Activated CD4-positive, alpha-beta memory T cell treated with anti-CD3 and anti-CD28 coated beads for 36 hours (primary cell): ENCODE measurements at places on chromosomes 7 and 10. TPM values are rescaled to one million over a fixed set of nuclear protein-coding genes. Genes with fewer than 3 reads are reported as not detected.
A peak's percentile ranks its signal among the peaks of the same experiment; 100 is the strongest.

CFTR gene
- not detected for total RNA-seq

GRCh38 chr10:121252756-121253155, 345.5 kb downstream of the FGFR2 start:
- no peak for DNase-seq

GRCh38 chr7:73706126-73707044, 13.1 kb downstream of the STX1A start:
- peak; percentile 66 for DNase-seq

- DNase-seq: no peak
These were observed 63.6 kb upstream of the FZD8 start for GRCh38 chr10:35705671-35706070.

- no peak for DNase-seq
These were observed 213.9 kb downstream of the NSUN6 start for GRCh38 chr10:18437486-18437885.

JAZF1 gene
- total RNA-seq: 3.8 TPM

CNPY1 gene
- not detected for total RNA-seq

MMD2 gene
- total RNA-seq: not detected

DNA sequence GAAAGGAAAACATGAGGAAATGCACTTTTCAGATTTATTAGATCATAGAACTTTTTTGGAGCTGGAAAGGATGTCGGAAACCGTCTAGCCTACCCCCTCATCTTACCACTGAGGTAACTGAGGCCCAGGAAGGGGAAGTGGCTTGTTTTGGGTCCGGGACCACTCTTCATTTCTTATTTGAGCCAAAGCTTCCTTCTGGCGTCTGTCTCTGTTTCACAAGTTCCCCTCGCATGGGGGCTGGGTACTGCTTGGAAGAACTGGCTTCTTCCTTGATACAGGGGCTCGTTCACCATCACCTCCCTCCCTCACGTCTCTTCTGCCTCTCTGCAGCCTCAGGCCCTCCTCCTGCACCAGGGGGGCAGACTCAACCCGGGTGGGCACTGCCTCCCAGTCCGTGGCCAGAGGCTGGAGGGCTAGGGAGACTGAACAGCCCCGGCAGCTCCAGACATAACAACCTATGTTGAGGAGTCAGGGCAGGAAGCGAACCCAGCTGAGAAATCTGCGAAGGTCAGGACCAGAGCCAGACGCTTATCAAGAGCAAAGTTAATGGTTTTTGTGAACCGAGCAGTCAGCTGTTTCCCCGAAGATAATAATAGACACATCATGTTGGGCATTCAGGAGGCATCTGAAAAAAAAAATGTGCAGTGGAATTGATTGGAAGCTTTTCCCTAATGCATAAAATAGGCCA, 12.9 kb downstream of the HTRA1 start:
- no peak for DNase-seq

GRCh38 chr10:76882245-76882644, 755.4 kb downstream of the KCNMA1 start:
- DNase-seq: no peak

OR13A1 gene
- not detected for total RNA-seq

DNA sequence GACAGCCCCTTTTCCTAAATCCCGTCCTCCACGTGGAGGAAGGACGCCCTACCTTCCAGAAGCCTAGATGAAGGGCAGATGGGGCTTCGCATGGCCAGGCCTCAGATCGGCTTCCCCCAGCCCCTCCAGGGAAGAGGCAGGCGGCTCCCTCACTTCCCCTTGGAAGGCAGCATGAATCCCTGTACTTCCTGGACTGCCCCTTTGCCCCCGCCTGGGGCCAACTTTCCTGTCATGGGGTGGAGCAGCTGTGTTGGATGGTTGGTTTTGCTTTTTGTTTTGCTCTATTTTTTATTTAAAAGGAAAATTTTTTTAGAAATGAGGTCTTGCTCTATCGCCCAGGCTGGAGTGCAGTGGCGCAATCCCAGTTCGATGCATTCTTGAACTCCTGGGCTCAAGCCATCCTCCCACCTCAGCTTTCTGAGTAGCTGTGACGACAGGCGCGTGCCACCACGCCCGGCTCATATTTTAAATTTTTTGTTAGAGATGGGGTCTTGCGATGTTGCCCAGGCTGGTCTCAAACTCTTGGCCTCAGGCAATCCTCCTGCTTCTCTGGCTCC, 27.2 kb downstream of the GTF2IRD1 start:
- no peak for DNase-seq

- DNase-seq: no peak
These were observed 186.3 kb downstream of the PRPF18 start for GRCh38 chr10:13773043-13773442.

GRCh38 chr10:93290661-93291354, 191.3 kb downstream of the MYOF start:
- no peak for DNase-seq

DNA sequence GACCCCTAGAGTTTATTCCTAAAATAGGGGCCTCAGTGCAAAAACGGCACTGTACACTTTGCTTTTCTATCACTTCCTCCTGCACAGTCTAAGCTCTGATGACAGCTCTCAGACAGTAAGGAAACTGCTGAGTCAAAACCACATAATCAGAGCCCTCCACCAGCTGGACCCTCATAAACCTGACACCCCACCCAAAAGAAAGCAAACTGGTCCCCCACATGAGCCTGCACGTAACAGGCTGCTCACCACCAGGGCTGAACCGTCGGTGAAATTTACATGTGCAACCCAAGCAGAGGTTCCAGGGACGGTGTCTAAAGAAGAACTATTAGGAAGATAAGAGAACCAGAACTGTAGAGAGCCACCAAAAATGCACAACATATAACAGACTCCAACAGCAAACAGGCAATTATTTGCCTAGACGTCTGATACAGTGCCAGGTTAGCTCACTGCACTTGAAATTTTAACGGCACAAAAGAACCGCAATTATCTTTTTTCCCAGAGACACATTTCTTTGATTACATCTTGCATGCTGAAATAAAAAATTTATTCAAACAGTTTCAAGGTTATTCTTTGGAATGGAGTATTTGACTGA, 19.6 kb downstream of the SGMS1 start:
- no peak for DNase-seq

- no peak for DNase-seq
These were observed 563.2 kb downstream of the CCSER2 start for GRCh38 chr10:84891631-84892030.

DNA sequence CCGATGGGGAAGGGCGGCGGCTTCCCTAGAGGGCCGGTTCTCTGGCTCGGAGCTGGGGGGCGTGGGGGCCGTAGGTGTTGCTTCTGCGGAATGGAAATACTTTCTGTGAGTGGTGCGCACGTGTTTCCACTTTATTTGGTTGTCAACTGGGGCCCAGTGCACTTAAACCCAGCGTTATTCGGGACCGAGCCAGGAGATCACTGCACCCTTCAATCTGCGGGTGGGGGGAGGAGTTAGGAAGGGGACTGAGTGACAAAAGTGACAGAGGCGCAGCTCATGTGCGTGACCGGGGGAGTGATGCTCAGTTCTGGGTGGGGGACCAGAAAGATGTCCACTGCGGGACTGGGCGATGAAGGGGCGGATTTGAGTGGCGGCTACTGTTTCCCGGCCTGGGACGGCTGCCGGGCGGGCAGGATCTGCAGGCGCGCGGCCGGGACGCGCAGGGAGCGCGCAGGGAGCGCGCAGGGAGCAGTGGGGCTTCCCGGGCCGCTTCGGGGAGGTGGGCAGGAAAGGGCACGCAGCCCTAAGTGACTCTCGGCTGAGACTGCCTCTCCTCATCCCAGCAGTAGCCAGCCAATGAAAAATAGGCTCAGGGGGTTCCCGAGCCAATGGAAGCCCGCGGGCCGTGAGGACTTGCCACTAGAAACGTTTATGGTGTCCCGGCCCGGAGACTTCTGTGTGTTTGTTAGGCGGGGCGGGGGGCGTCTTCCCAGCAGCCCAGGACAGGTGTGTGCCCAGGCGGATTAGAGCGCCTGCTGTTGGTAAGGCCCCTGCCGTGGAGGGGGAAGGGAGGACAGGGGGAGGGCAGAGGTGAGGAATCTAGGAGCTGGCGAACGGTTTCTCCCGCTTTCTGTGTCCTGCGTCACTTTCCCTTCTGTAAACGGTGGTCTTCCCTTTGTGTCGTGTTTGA, 54.3 kb upstream of the KDM7A start:
- peak; percentile 78 for DNase-seq

NUDT13 gene
- 1.4 TPM for total RNA-seq

DNA sequence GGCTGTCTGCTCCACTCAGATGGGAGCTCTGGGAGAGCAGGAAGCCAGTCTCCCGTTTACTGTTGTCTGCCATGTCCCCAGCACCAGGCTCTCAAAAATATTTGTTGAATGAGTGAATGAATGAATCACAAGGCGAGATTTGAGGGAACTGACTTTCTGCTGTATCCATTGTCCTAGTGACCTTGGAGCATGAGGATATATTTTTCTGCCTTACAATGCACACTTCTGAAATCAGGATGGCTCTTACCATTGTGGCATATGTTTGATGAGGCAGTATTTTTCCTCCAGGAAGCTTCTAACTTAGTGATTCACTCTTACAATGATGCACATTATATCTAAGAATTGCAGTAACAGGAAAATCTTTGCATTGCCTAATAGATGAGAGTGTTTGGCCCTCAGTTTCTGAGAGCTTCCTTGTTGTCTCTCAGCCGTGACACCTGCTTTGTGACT, 136.4 kb downstream of the RPS24 start:
- DNase-seq: no peak

GRCh38 chr7:86814661-86815379, 171.1 kb downstream of the GRM3 start:
- DNase-seq: no peak

DNA sequence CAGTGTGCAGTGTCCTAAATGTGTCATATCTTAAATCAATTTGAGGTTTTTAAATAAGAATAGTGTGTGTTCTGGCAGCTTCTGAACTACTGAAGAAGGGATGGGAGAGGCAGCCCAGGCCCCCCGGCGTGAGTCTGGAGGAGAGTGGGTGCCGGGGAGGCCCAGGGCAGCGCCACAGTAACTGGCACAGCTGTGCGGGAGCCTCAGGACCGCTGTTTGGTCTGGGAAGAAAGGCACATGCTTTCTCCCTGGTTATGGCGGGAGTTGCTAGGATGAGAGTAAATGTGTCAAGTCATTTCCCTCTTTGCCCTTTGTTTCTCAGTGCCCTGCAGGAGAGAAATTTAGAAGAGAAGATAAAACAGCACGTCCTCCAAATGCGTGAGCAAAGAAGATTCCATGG, 31.9 kb upstream of the PWWP2B start:
- no peak for DNase-seq

DNA sequence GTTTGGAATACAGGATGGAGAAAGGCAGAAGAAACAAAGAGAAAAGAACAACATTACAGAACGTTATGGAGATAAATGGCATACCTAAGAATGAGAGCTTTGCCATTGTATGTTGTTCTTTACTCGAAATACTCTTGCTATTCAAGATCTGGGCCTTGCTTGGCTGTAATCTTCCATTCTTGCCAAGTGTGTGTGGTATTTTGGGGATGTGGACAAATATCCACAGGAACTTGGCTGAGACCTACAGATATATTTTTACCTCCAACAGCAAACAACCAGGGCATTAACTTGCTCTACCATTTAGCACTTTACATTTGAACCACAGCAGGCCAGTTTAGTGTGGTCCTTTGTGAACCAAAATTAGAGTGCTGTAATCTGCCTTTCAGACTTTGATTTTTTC, 76.3 kb downstream of the DKK1 start:
- no peak for DNase-seq

TRPV5 gene
- not detected for total RNA-seq

DNA sequence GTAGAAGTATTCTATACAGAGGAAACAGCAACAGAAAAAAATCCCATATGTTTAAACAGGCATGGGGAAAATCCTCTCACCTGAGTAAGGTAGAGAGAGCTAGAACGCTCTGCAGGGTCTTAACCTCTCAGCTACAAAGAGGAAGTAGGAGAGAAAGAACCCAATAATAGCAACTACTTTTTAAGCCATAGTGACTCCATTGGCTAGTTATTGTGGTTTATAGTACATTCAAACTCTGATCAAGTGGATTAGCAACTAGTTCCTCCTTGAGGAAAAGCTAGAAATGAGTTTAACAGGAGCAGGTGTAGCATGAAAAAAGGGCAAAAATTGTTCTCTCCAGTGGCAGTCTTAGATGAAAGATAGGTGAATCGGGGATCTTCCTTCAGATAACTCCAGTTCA, 89.7 kb downstream of the HGF start:
- DNase-seq: no peak

DNA sequence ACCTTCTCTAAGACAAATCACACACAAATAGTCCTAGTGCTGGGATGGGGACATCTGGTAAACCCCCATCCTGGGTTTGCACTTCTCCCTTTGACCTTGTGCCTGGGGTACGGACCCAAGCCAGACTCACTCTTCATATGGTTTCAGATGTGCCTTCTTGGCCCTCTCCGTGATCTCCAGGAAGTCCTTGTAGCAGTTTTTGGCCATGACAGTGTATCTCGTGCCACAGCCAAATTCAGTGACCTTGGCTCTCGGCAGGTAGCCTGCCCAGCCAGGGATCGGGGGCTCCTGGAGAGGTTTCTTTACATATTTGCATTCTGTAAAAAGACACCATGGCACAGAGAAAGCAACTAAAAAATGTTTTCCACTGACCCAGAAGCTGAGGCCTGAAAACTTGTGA, 43.9 kb downstream of the PNLIPRP2 start:
- DNase-seq: no peak

NEURL1 gene
- 2.4 TPM for total RNA-seq

OGDHL gene
- total RNA-seq: 0.40 TPM

- DNase-seq: no peak
These were observed 32.2 kb upstream of the CUBN start for GRCh38 chr10:17161775-17162174.

- DNase-seq: no peak
These were observed 321.8 kb upstream of the NFE2L3 start for GRCh38 chr7:25830215-25830614.

DNA sequence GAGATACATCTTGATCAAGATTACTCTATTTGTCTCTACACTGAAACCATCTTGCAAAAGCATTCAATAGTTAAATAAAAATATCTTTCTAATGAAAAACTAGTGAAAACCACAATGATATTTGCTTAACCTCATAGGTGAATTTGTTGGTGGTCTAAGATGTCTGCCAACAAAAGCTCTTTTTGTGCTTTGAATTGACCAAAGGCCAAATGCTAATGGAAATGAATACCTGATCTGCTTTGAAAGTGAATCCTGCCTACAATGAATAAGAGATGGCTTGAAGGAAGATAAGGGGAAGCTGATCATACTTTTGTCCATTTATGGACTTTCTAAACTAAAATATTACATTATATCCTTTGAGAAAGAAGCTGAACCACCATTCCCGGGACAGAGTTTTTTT, 228.9 kb upstream of the ETV1 start:
- no peak for DNase-seq

DNA sequence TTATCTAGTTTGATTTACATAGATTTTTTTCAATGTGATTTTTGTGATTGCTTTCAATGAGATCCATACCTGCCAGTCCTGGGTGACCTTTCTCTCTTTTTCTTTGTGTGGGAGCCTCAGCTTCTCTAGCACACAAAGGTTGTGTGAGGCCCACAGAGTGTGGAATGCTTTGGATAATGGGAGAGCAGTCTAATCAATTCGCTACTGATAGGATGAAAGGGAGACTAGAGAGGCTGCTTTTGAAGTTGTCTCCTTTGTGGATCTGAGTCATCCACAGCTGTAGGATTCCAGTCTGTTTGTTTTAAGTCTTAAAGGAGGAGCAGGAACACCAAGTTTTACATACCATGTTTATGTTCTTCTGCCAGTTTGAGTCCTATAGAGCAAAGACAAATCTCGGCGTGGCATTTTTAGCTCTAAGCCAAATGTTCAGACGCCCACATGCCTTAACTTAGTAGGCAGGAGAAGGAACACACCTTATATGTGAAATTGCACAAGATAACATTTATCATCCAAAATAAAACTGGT, 330.0 kb downstream of the ARL4A start:
- no peak for DNase-seq
